Posterior vena cava (tissue), 2 donors: ENCODE measurements at places on chromosomes 7 and 10. TPM values are rescaled to one million over a fixed set of nuclear protein-coding genes. Genes with fewer than 3 reads are reported as not detected.
A peak's percentile ranks its signal among the peaks of the same experiment; 100 is the strongest.

- no peak for DNase-seq
These were observed 27.1 kb upstream of the ZFAND2A start for GRCh38 chr7:1187127-1187526.

DNA sequence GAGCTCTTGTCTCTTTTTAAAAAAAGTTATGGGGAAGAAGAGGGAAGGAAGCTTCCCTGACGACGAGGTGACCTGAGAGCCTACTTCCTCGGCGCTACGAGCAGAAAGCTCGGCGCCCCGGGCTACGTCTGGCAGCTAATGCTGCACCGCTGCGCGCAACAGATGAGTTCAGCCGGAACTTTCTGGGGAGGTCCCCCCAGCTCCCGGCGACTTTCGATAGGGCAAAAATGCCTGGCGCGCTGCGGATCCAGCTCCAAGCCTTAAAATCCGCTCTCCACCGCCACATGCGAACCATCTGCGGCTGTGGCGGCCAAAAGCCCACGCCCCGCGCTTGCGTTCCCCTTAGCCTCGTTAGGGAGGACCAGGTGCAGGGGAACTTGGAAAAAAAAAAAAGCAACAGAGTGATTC is 621 bp downstream of the P4HA1 start:
- DNase-seq: peak; percentile 90

The DGKB gene
- 1.5 TPM for total RNA-seq

GRCh38 chr7:73704640-73705550 is 14.6 kb downstream of the STX1A start:
- DNase-seq: no peak

- no peak for DNase-seq
These were observed 23.7 kb downstream of the RTKN2 start for GRCh38 chr10:62244785-62245467.

GRCh38 chr7:157964521-157964920 is 623.1 kb downstream of the PTPRN2 start:
- no peak for DNase-seq
